ENCODE measurements at places on chromosomes 7 and 10.

DNA sequence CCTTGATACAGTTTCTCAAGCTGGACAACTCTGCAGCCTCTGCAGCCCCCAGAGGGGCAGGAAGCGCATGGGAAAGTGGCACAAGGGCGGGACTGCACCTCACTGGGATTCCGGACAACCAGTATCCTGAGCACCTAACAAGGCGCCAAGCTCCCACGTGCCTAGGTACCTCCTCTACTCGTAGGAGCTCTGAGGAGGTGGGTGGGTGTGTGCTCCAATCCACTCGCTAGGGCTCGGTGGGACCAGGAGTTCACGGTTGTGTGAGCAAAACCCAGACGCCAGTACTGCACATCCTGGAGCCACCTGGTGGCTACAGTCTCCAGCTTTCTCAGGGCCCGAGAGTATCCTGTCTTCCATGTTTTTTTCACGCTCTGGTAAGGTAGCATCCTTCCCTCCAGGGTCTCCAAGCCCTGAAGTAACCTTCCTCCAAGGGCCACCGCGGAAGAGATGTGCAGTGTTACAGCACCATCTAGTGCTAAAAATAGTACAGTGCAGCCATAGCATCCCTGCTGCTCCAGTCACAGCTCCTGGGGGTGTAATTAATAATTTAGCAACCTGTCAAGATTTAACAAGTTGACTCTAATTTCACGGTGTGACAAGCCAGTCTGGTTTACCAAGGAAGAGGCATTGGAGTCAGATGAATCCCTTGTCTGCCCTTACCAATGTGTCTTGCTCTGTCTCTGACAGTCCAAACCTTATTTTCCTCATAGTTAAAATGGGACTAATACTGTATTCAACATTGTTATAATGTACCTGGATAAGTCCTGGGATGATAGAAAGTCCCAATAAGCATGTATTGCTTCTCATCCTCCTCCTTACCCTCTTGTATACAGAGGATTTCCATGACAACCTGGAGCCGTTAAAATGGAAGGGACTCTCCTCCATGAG is 70.4 kb downstream of the HERPUD2 start:
- no peak for DNase-seq

GRCh38 chr7:8154272-8154671 is 107.7 kb downstream of the ICA1 start:
- DNase-seq = no peak

- no peak for DNase-seq
Measured at GRCh38 chr10:50541921-50542320, 81.8 kb downstream of the SGMS1 start.

GRCh38 chr7:93756890-93757289 is 133.7 kb downstream of the TFPI2 start:
- no peak for DNase-seq

DNA sequence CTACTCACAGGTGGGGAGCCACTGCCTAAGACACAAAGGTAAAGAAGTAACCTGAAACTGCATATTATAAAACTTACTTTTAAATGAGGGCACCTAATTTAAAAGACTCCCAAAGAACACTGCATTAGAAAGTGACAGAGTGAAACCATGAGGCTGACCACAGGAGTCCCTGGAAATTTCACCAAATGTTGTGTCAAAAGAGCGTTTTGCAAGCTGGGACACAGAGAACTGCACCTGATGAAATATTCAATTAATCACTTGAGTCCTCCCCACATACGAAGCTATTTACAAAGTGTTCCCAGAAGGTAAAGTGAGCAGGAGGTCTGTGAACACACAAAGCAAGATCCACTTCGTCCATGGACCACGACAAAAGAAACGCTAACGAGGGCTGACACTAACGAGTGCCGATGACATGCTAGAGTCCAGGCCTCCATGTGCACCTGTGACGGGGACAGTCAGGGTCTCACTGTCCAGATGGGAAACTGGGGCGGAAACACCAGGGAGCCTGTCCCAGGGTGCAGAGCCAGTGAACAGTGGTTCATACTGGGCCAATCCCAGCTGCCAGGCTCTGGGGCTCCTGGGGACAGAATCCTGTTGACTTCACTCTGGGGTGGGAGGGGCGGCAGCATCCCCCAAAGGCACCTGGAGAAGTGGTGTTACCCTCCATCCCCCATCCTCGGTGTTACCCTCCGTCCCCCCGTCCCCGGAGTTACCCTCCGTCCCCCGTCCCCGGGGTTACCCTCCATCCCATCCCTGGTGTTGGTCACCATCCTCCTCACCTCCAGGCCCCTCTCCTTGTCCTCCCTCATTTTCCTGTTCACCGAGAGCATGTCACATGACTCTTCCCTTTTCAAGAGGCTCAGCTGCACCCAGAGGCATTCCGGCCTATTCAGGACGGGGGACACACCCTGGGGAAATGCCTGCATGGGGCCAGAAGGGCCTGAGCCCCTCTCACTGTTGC is 63.4 kb downstream of the DIP2C start:
- no peak for DNase-seq

GRCh38 chr7:136275794-136276193 is 298.6 kb upstream of the MTPN start:
- no peak for DNase-seq

DNA sequence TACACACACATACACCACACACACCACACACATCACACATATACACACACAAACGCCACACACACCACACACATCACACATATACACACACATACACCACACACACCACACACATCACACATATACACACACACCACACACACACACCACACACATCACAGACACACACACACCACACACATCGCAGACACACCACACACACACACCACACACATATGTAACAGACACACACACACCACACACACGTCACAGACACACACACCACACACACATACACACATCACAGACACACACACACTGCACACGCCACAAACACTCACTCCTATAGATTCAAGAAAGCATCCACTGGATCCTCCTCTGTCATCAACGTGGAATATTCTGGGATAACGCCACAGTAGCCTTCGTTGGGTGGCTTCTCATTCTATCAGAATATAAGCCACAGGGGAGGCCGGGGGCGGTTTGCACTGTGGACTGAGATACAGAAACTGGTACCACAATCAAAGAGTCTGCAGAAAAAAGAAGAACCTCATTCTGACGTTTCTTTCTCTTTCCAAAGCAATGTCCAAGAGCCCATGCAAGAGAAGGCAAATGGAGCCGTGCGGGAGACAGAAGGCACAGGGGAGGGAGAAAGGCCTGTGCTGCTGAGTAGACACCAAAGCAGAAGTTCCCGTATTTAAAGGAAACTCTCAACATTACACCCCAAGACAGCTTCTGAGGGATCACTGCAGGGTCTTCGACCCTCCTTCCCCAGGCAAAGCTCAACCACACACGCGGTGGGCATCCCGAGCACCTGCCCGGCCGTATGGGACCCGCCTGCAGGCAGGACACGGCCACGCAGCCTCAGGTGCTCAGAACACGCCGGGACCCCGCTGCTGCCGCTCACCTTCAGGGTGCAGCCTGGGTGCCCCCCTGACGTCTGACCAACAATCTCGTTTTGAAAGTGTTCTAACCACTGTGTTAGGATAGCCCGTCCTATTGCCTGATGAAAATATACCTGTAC is 321.2 kb downstream of the DNAJB6 start:
- no peak for DNase-seq

DNA sequence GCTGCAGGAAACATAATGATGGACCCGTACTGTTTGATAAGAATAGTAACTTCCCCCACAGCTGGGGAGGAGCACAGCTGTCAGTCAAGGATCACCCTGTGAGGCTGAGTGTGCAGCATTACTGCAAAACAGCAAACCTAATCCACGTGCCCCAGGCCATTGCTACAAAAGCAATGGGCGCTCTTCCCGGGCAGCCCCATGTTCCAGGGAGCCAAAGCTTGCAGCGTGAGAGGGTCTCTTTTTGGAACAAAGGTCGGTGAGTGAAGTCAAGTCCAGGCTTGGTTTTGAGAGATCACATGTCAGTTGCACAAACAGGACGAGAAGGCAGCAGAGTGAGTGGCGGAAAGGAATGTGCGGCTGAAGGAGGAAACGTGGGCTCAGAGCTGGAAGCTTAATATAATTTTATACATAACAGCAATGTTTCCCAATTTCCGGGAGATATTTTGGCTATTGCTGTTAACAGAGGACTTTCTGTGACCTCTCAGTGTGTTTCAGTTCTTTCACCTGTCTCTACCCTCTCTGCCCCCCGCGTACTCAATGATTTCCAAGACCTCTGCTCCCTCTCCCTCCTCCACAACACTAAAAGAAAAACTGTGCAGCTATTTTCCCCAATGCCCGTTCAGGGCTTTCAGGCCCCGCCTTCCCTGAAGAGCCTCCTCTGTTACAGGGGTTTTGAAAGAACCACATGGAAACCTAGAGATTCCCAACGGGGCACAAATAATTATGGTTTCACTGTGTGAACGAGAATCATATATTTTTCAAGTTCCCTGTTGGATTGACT is 128.9 kb downstream of the MTPAP start:
- no peak for DNase-seq

GRCh38 chr10:102379383-102379782 is 16.1 kb upstream of the NFKB2 start:
- no peak for DNase-seq

DNA sequence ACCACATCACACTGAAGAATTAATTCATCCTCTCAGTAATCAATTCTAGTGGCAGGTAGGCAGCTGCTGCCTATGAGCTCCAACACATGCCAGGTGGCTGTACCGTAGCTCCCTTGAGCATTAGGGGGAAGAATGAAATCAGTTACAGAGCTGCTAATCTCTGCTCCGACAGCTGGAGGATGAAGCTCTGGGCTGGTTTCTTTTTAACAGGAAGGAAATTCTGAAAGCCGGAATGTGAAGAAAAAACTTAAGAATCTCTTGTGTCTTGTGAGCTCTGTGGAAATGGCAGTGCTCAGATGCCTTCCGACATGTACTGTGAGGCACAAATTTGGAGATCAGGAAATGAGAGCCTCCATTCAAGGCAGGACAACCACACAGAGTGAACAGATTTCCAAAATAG is 2.8 kb upstream of the AHCYL2 start:
- no peak for DNase-seq

DNA sequence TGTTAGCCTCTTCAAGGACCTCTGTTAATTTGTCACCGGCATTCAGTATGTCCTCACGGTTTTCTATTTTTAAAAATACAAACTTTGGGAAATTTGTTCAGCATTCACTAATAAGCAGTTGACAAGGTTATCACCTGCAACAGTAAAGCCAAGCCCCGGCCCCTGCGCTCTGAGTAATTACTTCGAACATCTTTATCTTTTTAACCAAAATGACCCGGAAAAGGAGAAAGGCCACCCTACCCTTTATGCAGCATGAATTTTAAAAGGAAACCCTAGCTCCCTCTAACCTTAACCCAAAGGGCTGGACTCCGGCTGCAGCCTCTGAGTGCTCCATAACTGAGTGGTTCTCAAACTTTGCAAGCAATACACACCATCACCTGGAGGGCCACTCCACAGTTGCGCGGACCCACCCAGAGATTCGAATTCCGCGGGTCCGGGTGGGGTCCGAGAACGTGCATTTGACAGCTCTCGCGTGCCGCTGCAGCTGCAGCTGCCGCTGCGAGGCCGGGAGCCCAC is 940 bp downstream of the NSMCE4A start:
- DNase-seq = no peak

- DNase-seq = no peak
Measured at GRCh38 chr7:118311121-118311836, 86.8 kb downstream of the ANKRD7 start.

GRCh38 chr10:69866246-69866687 is 64.6 kb downstream of the COL13A1 start:
- DNase-seq = no peak

DNA sequence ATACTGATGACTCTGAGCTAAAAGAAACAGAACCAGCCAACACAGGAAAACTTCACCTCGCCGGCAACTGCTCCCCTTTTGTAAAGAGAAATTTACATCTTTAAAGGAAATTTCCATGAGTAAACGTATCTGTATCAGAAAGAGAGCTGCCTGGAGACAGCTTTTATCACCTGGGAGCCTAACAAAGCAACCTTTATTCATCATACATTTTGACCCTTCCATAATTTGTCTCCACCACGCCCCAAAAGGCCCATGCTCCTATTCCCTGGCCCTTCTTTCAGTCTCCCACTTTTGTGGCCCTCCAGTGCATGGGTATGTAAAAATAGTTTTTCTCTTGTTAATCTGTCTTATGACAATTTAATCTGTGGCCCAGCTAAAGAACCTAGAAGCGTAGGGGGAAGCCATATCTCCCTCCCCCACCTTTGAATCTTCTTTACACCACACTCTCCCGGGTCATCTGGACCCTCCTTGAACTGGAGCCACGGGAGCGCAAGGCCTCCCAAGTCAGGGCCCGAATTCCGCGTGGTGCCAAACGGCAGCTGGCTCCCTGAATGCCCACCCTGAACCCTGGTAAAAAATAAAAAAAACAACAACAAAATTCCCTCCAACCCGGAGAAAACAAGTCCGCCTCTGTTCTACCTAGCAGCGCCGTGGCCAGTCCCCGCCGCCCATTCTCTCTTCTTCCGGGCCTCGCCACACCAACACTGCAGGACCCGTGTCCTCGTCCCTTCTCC is 15.4 kb upstream of the FKBP9 start:
- no peak for DNase-seq

- DNase-seq = no peak
Measured at GRCh38 chr10:73248259-73248724, 1.2 kb upstream of the DNAJC9 start.

DNA sequence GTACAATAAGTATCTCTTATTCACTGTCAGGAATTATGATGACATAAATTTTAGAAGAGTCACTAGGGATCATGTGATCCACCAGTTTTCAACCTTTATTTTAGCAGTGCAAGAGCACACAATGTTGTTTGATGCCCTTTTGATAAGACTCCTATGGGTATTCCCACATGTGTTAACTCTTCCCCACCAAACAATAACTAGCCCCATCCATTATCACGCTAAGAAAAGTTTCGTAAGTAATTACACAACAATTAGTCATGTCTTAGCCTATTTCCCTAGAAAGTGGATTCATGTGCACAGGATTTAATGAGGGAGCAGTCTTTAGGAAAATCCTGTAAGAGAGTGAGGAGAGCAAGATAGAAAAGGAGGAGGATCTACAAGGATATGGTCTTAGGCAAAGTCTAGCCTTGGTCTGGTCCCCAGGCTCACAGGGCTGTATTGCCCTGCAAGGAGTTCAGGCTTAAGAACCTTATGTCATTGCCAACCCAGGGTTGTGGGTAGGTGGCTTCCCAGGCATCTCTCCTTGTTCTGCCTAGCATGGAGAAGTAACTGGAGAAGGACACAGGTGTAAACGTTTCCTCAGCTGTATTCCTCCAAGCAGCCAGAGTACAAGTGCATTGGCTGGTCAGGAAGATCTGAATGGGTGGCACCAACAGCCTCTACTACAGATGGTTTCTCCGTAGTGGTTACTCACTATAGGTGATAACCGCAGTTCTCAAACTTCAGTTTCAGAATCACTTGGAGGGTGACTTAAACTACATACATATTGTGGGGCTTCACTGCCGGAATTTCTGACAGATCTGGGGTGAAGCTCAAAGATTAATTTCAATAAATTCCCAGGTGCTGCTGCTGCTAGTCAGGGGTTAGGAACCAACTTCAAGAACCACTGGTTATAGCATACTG is 574.5 kb downstream of the SUGCT start:
- no peak for DNase-seq

- no peak for DNase-seq
Measured at GRCh38 chr7:1646957-1647891, 22.9 kb upstream of the ELFN1 start.
